Stimulated activated CD4-positive, alpha-beta T cell treated with anti-CD3 and anti-CD28 coated beads, Interleukin-1b, Interleukin-23, amount 100 ng/mL, for 24 hours (primary cell): ENCODE measurements at places on chromosomes 2 and 18.
A peak's percentile ranks its signal among the peaks of the same experiment; 100 is the strongest.

- no peak for DNase-seq
Measured at GRCh38 chr18:53946594-53946993, 277.9 kb downstream of the MBD2 start.

- DNase-seq: no peak
Measured at GRCh38 chr2:170344663-170345346, 166.9 kb downstream of the MYO3B start.

- DNase-seq: no peak
Measured at GRCh38 chr2:16933355-16933754, 267.7 kb upstream of the CYRIA start.

- no peak for DNase-seq
Measured at GRCh38 chr2:29039718-29040480, 34.4 kb downstream of the PCARE start.

GRCh38 chr2:120586507-120587278 lies 149.0 kb upstream of the GLI2 start:
- no peak for DNase-seq

DNA sequence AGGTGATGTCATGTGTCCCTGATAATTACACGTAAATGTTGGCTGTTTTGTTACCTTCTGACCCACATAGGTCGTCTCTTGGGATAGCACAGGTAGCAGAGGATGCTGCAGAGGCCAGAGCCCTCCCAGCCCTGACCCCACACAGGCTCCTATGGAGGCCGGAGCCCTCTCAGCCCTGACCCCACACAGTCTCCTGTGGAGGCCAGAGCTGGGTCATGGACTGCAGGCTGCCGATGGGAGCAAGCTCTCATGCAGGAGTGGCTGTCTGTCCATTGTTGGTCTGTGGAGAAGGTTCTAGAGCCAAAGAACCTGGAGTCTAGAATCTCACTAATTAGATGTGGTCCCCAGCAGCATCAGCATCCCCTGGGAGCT lies 155.5 kb downstream of the LDLRAD4 start:
- DNase-seq: no peak

GRCh38 chr2:5982903-5983265 lies 290.7 kb downstream of the SOX11 start:
- no peak for DNase-seq

- no peak for DNase-seq
Measured at GRCh38 chr2:143697744-143698143, 568.5 kb downstream of the ARHGAP15 start.

DNA sequence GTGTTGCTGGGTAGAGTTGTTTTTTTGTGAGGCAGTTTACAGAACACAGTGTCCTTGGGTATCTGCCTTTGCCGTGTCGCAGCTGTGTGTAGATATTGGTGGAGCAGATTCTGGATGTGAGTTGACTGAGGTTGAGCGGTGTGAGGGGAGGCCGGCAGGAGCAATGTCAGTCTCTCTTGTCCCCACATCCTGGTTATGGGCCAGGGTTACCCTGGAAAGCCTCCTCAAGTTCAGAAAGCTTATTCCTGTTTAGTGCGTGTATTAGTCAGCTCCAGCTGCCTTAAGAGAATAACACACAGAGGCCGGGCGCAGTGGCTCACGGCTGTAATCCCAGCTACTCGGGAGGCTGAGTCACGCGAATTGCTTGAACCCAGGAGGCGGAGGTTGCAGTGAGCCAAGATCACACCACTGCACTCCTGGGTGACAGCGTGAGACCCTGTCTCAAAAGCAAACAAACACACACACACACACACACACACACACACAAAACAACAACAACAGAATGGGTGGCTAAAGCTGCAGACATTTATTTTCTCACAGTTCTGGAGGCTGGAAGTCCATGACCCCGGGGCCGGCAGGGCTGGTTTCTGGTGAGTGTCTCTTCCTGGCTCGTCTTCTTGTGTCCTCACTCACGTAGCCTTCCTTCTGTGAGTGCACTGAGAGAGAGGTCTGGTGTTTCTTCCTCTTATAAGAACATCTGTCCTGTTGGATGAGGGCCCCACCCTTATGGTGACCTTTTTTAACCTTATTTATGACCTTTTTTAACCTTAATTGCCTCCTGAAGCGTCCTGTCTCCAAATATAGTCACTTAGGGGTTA lies 5.1 kb downstream of the NCK2 start:
- DNase-seq: no peak

DNA sequence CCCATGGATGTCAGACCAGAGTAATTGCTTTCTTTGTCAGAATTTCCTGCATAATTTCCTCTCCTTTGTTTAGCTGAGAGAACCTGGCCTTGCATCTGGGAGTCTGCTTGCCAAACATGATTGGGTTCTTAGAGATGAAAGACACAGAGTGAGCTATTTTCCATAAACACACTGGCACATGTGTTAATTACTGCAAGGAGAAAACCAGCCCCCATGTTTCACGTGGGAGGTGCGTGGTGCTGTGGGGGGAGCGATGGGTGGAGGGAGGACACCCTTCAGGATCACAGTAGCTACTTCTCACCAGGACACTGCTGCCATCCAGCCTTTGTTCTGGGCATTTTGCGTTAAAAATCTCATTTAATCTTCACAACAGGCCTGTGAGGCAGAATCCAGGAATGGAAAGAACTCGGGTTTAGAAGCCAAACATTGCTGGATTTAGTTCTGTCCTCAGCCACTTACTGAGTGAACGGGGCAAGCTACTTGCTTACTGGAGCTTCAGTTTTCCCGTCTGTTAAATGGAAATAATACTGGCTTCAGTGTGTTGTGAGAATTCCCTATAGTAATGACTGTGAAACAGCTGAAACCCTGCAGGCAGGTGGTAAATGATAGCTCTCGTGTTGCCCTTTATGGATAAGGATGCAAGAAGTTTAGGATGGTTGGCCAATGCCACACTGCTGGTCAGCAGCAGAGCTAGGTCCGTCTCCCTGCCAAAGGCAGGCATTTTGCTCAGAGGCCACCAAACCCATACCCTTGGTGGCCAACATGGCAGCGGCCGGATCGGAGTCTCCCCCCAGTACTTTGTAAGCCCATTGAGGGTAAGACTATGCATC lies 100.1 kb upstream of the ASAP2 start:
- no peak for DNase-seq

GRCh38 chr2:66674087-66674486 lies 239.2 kb downstream of the MEIS1 start:
- DNase-seq: no peak

DNA sequence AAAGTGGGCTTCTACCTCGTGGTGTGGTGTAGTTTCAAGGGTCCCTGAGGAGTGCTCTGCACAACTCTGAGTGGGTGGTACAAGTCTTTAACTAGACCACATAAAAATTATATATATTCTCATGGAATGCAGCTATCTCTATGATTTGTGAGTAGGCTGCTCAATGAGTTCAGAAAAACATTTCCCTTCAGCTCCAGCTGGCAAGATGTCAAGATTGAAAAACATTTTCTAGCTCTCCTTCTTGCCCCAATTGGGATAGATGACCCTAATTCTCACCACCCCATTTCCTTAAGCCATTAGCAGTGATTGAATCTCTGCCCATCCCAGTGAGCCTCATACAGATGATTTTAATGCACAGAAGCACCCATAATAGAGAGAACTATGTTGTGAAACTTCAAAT lies 28.3 kb upstream of the SP3 start:
- DNase-seq: no peak

- no peak for DNase-seq
Measured at GRCh38 chr2:225074919-225075681, 32.8 kb upstream of the DOCK10 start.

GRCh38 chr2:138428710-138429440 lies 72.7 kb upstream of the SPOPL start:
- no peak for DNase-seq

- DNase-seq: no peak
Measured at GRCh38 chr2:197883354-197884032, 79.1 kb downstream of the PLCL1 start.

- DNase-seq: no peak
Measured at GRCh38 chr2:98757904-98758421, 27.0 kb upstream of the MGAT4A start.

GRCh38 chr2:218671097-218671653 lies 627 bp downstream of the RNF25 start:
- no peak for DNase-seq

- no peak for DNase-seq
Measured at GRCh38 chr2:77457665-77458064, 64.5 kb downstream of the LRRTM4 start.

GRCh38 chr18:55083461-55083860 lies 124.2 kb upstream of the CCDC68 start:
- no peak for DNase-seq

DNA sequence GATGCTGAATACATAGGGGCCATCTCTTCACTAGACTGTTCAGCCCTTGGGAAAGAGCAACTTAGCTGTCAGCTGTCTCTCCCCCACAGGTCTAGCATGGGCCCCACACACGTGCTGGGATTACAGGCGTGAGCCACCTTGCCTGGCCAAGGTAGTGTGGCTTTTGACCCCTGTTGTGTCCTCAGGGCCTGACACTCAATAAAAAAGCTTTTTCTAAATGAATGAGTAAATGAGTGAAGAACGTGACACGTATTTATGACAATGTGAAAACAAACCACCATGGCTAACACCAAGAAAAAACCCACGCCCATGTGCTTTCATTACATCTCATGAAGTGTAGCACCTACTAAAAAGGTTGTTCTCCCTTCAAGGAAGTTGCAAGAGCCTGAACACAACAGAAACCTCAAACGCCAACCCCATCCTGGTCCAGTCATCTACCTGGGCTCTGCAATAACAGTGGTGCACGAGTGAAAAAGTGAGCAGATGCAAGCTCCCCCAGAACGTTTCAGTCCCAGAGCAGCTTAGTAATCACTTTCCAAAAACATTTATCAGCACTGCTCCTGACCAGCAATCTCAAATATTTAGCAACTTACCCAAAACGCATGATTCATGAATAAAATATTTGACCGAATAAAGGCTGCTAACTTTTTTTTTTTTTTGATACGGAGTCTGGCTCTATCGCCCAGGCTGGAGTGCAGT lies 3.4 kb downstream of the WDFY1 start:
- DNase-seq: peak; percentile 37

DNA sequence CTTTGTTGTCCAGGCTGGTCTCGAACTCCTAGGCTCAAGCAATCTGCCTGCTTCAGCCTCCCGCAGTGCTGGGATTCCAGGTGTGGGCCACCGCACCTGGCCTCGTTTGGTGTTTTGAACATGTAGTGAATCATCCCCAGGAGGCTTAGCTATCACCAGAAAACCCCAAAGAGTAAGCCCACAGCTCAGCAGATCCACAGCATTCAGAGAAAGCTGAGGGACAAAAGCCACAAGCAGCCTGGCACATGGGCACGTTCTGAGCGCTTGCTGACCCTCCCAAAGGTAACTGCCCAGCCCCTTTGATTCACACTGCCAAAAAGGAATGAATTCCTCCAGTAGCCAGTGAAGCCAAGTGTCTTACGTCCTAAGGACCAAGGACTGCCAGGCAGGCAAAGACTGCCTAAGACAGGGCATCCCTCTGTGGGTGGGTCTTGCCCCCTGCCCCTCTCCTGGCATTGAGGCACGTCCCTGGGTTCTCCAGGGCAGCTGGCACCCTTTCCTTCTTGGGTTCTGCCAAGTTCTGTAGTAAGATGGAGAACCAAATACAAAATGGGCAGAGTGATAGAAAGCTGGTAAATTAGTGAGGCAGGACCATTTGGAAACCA lies 31.7 kb downstream of the MBP start:
- no peak for DNase-seq

DNA sequence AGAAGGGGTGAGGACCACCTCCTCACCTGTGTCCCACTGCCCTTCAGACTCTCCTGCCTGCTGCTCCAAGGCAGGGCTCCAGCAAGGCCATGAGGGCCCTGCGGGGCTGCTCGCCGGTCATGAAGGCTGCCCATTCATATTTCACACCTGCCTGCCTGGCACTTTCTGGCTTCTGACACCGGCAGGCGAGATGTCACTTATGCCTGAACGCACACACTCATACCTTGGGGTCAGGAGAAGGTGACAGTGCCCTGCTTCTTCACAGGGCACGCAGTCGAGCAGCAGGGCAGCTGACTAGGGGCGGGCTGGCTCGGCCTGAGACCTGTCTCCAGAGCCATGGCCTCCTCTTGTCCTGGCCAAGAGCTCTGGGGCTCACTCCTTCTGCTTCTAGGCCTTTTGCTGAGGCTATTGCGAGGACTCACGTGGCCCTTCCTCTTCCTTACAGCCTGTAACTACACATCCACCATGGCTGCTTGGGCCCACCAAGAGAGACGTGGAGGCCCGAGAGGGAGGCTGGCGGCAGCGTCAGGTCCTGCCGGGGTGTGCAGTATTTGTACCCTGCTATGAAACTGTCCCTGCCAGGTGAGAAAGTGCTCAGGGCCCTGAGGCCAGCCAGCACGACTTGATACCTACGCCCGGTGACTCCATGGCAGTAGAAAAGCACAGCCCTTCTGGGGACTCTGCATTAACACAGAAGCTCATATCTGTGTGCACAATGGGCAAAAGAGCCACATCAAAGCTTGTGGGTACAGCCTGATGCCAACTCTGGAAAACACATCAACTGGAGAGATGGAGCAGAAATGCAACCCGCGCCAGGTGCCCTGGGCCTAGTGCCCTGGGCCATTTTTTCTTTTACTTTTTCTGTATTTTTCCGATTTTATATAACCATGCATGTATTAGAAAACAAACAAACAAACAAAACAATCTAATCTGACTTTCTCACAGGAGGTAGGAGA lies 30.6 kb downstream of the HS6ST1 start:
- no peak for DNase-seq

GRCh38 chr18:47050468-47050867 lies 15.0 kb upstream of the ELOA2 start:
- DNase-seq: no peak

DNA sequence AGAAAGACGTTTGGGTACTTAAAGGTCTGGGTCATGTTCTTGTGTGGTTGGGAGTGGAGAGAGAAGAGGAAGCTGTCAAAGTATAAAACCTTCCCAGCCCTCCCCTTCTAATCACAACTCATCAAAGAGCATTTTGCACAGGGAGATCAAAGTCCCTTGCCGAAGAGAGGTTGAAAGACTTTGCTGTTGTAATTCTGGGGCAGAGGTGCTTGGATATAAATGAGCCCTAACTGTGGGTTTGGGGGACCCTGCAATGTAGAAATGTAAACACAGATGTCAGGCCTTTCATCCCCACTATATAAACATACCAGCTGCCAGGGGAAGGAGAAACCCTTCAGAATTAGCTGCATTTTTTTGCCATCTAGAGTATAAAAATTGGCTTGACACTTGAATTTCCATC lies 182.1 kb downstream of the ETAA1 start:
- DNase-seq: no peak

DNA sequence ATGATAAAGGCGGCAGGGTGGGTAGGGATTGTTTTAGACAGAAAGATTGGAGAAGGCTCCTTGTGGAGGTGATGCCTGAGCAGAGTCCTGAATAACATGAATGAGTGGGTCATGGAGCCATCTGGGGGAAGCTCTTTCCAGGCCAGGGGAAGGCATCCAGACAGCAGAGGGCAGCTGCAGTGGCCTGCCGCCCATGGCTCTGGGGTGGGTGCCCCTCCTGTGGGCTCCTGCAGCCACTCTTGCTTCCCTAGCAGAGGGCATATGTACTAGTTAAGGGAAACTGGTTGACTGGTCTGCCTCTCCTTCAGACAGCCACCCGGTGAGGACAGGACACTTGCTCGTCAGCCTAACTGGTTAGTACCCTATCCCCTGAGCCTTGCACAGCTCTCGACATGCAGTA lies 46.5 kb upstream of the SLC1A4 start:
- DNase-seq: no peak
